WTC11 (cell line): ENCODE measurements at places on chromosomes 7 and 10. TPM values are rescaled to one million over a fixed set of nuclear protein-coding genes. Genes with fewer than 3 reads are reported as not detected.
A peak's percentile ranks its signal among the peaks of the same experiment; 100 is the strongest.

DNA sequence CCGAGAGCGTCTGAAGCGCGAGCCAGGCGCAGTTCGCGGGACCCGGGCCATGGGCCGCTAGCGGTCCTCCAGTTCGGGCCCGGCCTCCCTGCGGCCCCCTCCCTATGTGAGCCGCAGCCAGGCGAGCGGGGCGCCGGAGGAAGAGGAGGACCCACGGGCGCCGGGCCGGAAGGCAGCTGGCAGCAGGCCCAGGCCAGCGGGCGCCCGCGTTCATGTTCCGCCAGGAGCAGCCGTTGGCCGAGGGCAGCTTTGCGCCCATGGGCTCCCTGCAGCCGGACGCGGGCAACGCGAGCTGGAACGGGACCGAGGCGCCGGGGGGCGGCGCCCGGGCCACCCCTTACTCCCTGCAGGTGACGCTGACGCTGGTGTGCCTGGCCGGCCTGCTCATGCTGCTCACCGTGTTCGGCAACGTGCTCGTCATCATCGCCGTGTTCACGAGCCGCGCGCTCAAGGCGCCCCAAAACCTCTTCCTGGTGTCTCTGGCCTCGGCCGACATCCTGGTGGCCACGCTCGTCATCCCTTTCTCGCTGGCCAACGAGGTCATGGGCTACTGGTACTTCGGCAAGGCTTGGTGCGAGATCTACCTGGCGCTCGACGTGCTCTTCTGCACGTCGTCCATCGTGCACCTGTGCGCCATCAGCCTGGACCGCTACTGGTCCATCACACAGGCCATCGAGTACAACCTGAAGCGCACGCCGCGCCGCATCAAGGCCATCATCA, 1.1 kb downstream of the ADRA2A start:
- H3K27ac ChIP-seq = no peak overlapping the region
- peaks cover 62% of the 10 kb centered on the region for H3K27me3 ChIP-seq
- H3K4me3 ChIP-seq = peak overlapping the region; percentile 72
- H3K4me1 ChIP-seq = peaks cover 18% of the 10 kb centered on the region

DNA sequence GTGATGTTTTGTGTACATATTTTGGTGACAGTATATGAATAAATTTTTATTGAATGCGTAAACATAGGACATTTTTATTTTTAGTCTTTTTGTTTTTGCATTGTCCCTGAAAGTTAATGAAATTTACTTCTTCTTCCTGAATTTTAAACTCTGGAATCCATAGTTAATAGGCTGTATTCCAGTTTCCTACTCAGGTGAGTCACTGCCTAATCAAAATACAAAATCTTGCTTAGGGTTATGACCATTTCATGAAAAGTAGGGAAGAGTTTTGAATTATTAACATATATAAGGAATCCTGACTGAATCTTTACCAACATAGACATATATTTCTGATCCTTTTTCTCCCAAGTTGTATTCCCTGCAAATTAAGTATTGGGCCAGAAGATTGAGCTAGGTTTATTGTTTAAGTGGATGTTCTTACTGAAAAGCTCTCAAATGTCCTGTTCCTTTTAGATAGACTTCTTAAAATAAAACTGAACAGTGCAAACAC, 2.6 kb downstream of the CREM start:
- DNase-seq = no peak
- peak overlapping the region; percentile 37; the same call in 1 of the 2 replicates for H3K27ac ChIP-seq
- H3K4me3 ChIP-seq = peak overlapping the region; percentile 87
- no peaks in the 10 kb centered on the region; the same call in 1 of the 2 replicates for H3K27me3 ChIP-seq
- no peaks in the 10 kb centered on the region for H3K36me3 ChIP-seq

- H3K36me3 ChIP-seq = peaks cover 5% of the 10 kb centered on the region; the same call in 1 of the 2 replicates
- no peak for DNase-seq
- no peak overlapping the region for H3K27ac ChIP-seq
- no peak overlapping the region for H3K4me3 ChIP-seq
Observed at GRCh38 chr10:75696536-75696935, 265.1 kb downstream of the LRMDA start.

DNA sequence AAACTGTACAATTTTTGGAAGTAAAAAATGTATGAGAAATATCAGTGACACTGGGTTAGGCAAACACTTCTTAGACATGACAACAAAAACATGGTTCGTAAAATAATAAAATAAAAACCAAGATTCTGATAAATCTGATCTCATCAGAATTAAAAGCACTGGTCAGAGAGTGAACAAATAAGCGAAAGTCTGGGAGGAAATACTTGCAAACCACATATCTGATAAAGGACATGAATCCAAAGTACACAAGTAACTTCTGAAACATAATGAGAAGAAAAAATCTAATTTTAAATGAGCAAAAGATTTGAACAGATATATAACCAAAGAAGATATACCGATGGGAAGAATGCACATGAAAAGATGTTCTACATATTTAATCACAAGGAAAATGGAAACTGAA, 91.5 kb downstream of the RTKN2 start:
- H3K36me3 ChIP-seq = peaks cover 13% of the 10 kb centered on the region
- H3K27me3 ChIP-seq = no peaks in the 10 kb centered on the region
- H3K4me1 ChIP-seq = peaks cover 4% of the 10 kb centered on the region
- DNase-seq = no peak
- no peak overlapping the region for H3K4me3 ChIP-seq

GRCh38 chr7:143433759-143434158, 9.5 kb upstream of the TAS2R60 start:
- H3K36me3 ChIP-seq = no peaks in the 10 kb centered on the region; the same call in 1 of the 2 replicates
- DNase-seq = no peak
- no peak overlapping the region for H3K27ac ChIP-seq
- peaks cover 22% of the 10 kb centered on the region for H3K4me1 ChIP-seq
- no peak overlapping the region for H3K4me3 ChIP-seq

GRCh38 chr10:70549351-70549961, 53.1 kb downstream of the PRF1 start:
- H3K4me3 ChIP-seq = no peak overlapping the region
- peaks cover 26% of the 10 kb centered on the region for H3K36me3 ChIP-seq
- DNase-seq = no peak
- H3K4me1 ChIP-seq = peaks cover 9% of the 10 kb centered on the region; the same call in 1 of the 2 replicates

- peak overlapping the region; percentile 78 for H3K4me3 ChIP-seq
- H3K27me3 ChIP-seq = peaks cover 35% of the 10 kb centered on the region
- DNase-seq = peak; percentile 51
- H3K36me3 ChIP-seq = peaks cover 4% of the 10 kb centered on the region
- H3K27ac ChIP-seq = no peak overlapping the region
Observed at GRCh38 chr10:29734962-29735627, 100.3 kb upstream of the SVIL start.

DNA sequence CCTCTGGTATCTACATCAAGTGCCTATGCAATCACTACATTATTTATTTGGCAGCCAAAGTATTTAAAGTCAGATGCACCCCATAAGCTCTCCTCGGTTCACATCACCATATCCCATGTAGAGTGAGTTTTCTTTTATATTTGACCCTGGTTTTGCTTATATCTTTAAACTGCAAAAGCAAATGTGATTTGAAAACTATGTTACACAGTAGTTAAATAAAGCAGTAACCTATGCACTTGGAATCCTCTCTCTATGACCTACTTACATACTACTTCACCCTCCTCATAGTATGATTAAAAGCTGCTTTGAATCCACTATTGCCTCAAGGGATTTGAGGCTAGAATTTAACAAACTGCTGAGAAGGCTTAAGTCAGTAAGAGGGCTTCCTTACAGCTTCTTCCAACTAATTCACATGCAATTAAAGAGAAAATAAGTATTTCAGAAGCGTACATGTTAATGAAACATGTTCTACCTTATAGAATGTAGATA, 2.2 kb upstream of the CELF2 start:
- peaks cover 31% of the 10 kb centered on the region for H3K27me3 ChIP-seq
- H3K36me3 ChIP-seq = no peaks in the 10 kb centered on the region
- no peak overlapping the region for H3K27ac ChIP-seq
- peaks cover 60% of the 10 kb centered on the region for H3K4me1 ChIP-seq

Gene CRYGN
- total RNA-seq = 1.0 to 1.6 TPM (median 1.5 TPM) in 3 replicates

Gene SLC18A2
- total RNA-seq = 5.9 to 7.1 TPM (median 7.1 TPM) in 3 replicates

Gene CACNB2
- total RNA-seq = 3.2 to 4.4 TPM (median 3.3 TPM) in 3 replicates
